ENCODE measurements at places on chromosomes 2 and 18.

DNA sequence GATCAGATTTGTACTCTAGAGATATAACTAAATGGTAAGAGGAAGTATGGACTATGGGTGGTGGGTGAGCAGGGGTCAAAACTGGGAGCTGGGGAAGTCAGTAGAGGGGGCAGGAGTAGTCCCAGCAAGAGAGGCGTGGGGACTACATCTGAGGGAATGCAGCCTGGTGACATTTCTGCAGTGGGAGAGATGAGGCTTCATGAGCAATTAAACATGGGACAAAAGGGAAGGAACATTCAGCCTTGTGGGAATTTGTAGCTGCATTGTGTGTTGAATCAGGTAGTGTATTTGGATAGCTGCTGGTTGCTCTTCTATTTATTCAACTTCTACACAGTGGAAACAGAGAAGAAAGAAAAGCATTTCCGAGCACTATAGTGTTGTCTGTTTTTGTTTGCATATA lies 3.6 kb downstream of the CNOT11 start:
- DNase-seq, result no peak

DNA sequence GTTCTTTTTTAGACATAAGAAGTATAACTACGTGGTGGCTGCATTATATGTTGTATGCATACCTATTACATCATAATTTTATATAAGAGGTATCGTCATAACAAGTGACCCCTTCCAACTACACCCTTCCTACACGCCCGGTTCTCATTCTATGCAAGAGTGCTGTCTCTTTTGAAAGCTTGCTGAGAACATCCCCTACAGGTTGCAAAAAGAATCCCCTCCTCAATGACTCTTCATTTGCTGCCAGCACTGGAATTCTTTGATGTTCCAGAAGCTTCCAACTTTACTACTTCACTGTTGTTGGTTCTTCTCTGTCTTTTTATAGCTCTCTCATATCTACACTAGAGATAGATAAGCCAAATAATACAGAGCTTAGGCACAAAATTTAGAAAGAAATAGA lies 66.4 kb downstream of the CDH7 start:
- no peak for DNase-seq

DNA sequence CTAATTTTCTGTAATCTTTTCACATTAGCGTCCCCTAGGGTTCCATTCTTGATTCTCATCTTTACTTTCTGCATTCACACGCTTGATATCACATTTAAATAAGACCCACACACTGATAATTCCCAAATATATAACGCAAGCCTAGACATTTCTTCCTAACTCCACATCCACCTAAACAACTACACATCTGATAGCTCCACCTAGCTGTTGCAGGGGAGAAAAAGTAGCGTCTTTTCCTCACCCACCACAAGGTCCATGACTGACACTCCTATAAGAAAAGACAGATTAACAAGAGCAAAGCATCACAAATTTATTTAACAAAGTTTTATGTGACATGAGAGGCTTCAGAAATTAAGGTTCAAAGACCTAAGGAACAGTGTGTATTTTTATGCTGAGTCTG lies 862.2 kb upstream of the DDX18 start:
- no peak for DNase-seq

DNA sequence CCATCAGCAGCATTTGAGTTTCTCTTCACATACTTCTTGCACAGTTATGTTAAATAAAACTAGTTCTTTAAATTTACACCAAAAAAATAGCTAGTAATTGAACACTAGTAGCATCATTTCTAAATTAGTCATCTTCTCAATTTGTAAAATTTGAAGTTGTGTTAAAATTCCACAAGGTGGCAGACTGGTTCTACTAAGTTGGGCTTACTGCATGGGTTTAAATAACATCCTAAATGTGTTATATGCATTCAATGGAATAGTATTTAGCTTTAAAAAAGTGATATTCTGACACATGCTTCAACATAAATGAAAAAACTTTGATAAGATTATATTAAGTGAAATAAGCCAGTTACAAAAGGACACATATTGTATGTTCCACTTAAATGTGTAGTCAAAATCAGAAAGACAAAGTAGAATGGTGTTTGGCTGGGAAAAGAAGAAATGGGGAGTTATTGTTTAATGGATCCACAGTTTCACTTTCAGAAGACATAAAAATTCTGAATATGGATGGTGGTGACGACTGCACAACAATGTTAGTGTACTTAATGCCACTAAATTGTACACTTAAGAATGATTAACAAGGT lies 28.7 kb upstream of the RPRD1A start:
- no peak for DNase-seq

DNA sequence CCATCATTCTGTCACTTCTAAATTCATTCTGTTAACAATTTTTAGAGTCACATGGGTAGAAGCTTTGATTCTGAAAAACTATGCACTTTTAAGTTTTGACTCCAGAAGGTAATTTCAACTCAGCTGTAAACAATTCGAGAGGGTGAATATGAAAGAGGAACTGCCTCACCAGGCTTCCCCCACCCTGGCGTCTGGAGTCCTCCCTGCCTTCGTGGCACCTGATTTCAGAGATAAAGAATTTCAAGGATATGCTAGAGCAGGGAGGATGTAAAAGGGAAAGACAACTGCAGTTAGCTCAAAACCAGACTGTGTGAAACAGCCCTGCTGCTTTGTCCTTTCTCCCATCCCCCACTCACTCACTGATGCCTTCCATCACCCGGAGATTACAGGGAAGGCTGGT lies 40.7 kb downstream of the ONECUT2 start:
- DNase-seq, result no peak

DNA sequence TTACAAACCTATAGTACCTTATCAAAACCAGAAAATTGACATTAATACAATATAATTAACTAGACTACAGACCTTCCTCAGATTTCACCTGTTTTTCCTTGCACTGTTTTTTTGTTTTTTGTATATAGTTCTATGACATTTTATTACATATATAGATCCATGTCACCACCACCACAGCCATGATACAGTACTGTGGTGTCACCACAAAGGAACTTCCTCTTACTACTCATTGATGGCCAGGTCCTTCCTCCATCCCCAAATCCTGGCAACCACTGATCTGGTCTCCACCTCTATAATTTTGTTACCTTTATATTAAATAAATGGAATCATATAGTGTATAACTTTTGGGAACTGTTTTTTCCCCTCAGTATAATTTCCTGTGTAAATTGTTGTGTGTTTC lies 19.4 kb upstream of the ATP6V1B1 start:
- DNase-seq, result no peak

DNA sequence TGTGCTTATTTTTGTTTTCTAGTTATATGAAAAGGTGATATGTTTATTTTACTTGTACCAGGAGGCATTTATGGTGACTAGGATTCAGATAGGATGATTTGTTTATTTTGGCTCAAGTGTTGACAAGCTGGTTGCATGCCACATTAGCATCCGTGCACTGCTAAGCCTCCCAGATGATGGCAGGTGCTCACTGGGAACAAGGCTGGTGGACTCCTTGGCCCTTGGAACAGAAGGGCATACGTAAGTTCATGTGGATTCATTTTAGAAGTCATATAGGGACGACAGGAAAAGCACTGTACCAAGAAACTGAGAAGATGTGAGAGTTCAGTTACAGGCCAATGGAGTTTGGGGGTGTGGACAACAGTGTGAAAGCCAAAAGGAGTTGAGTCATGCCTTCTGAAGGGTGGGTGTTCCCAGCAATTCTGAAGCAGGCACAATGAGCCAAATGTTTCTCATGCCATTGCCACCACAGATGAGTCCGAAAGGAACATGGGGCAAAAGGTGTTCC lies 166.2 kb downstream of the PHLPP1 start:
- DNase-seq, result no peak
